Activated B cell treated with CpG ODN at 0.5 μM for 24 hours (primary cell): ENCODE measurements at places on chromosomes 2 and 18. TPM values are rescaled to one million over a fixed set of nuclear protein-coding genes. Genes with fewer than 3 reads are reported as not detected.

Gene ZBTB7C
- total RNA-seq, result not detected in 2 replicates

Gene NOSTRIN
- 0.07 TPM in 1 of 2 replicates, not detected in the other for total RNA-seq

Gene BZW1
- 174 and 197 TPM in 2 replicates for total RNA-seq

Gene MYL1
- total RNA-seq, result not detected in 2 replicates

GRCh38 chr2:201639205-201639604 lies 4.1 kb downstream of the TMEM237 start:
- H3K27me3 ChIP-seq, result no peaks in the 10 kb centered on the region
- H3K36me3 ChIP-seq, result peaks cover 7% of the 10 kb centered on the region
- H3K4me3 ChIP-seq, result no peak overlapping the region
- H3K27ac ChIP-seq, result no peak overlapping the region
- no peak for DNase-seq

DNA sequence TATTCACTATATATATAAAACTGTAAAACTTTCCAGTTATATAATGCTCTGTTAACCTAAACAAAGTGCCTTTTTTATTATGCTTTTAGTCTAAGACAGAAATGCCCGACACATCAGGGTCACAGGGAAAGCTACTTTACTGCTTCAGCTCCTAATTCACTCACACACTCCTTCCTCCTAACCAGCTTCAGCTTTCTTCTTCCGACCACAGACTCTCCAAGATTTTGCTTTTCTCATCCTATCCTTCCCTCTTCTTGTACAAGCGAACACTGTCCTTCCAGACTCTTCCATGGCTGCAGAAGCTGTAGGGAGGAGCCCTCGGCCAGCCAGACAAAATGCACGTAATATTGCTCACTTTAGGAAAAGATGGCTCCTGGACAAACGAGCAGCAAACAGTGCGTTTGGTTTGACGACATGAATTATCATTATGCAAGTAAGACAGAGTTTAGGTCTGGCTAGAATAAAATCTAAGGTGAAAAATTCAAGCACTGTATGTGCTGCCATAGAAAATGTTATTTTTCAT lies 47.5 kb upstream of the HNRNPA3 start:
- DNase-seq, result no peak
- peaks cover 2% of the 10 kb centered on the region for H3K27me3 ChIP-seq
- H3K36me3 ChIP-seq, result no peaks in the 10 kb centered on the region
- H3K4me3 ChIP-seq, result no peak overlapping the region
- peaks cover 9% of the 10 kb centered on the region for H3K4me1 ChIP-seq

DNA sequence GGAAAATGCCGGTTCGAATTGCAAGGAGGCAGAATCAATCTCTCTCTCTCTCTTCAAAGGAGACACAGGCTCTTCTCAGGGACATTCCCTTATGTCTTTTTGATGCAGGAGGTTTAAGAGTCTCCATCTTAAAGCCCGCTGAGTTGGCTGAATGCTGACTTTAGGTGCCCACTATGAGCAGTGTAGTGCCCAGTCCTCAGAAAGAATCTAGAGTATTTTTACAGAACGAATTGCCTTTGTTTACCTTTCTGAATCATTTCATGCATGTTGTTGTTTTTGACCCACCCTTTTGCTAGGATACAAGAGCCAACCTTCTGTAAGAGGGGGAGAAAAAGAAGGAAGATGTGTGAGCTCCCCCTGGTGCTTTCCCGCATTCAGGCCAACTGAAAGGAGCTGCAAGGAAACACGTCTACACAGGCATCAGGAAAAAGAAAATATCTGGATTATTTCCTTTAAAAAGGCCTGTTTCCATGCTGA lies 193.5 kb upstream of the TCF4 start:
- H3K4me1 ChIP-seq, result peaks cover 33% of the 10 kb centered on the region
- H3K27ac ChIP-seq, result peak overlapping the region; percentile 97
- no peak for DNase-seq
- H3K36me3 ChIP-seq, result no peaks in the 10 kb centered on the region
- peaks cover 6% of the 10 kb centered on the region for H3K27me3 ChIP-seq

DNA sequence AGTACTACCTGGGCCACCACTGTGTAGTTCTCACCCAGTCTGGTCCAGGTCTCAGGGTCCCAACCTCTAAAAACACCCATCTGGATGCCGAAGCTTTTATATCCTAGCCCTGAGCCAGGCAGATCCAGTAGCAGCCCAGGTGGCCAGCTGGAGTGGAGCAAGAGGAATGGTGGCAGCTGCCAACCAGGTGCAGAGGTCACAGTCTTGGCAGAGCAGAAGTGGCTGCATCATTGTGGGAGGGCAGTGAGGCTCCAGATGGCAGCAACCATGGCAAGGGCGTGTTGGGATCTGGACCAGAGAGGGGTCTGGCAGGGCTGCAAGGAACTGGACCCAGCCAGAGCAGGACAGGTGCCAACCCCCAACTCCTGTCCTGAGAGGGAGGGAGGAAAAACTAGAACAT lies 72.2 kb upstream of the AGAP1 start:
- H3K4me3 ChIP-seq, result no peak overlapping the region
- no peaks in the 10 kb centered on the region for H3K36me3 ChIP-seq
- DNase-seq, result no peak
- H3K4me1 ChIP-seq, result no peaks in the 10 kb centered on the region

DNA sequence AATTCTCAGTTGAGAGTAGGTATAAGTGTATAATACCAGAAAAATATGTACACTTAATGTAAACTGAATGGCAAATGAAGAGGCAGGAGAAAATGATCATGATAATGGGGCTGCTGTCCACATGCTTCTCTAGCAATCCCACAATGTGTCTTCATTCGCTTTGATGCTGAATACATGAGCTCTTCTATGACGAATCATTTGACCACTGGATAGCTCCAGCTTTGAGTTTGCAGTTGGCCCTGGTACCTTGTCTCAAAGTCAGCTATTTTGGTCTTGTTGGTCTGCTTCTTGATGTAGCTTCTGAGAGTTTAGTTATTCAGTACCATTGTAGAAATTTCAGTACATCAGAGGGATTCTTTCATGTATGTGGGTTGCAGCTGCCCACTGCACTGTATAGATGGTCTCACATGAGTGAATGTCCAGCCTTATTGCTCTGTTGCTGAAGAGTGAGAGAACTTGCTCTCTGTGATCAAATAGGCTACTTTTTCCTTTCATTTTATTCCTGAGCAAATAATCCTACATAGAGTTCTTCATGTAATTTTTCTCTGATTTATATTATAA lies 105.1 kb downstream of the TTC27 start:
- H3K4me1 ChIP-seq, result no peaks in the 10 kb centered on the region
- H3K4me3 ChIP-seq, result no peak overlapping the region
- H3K27ac ChIP-seq, result no peak overlapping the region

GRCh38 chr2:204842661-204843485 lies 297.6 kb downstream of the PARD3B start:
- H3K4me3 ChIP-seq, result no peak overlapping the region
- no peaks in the 10 kb centered on the region for H3K27me3 ChIP-seq
- no peak overlapping the region for H3K27ac ChIP-seq
- no peaks in the 10 kb centered on the region for H3K4me1 ChIP-seq
- no peak for DNase-seq

- H3K4me3 ChIP-seq, result no peak overlapping the region
- H3K36me3 ChIP-seq, result peaks cover 5% of the 10 kb centered on the region
- no peak overlapping the region for H3K27ac ChIP-seq
- no peak for DNase-seq
Observed at GRCh38 chr2:205730701-205731582, 48.6 kb downstream of the NRP2 start.
